ENCODE measurements at places on chromosomes 2 and 18.

DNA sequence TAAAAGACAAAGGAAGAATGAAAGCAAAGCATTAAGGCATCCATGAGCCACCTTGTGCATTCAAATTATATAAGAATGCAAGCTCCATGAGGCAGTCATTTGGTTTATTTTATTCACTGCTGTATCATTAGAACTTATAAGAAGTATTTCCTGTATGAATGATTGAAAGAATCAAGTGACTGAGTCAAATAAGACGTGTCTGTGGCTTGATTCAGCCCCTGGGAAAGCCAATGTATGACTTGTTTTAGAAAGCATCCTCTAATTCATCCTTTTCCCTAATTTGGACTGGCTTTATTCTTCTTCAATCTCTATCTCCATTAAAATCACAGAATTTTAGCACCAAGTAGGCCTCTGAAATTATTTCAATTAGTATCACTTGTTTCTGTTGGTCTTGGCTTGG lies 461.1 kb downstream of the LPIN1 start:
- no peak for DNase-seq

DNA sequence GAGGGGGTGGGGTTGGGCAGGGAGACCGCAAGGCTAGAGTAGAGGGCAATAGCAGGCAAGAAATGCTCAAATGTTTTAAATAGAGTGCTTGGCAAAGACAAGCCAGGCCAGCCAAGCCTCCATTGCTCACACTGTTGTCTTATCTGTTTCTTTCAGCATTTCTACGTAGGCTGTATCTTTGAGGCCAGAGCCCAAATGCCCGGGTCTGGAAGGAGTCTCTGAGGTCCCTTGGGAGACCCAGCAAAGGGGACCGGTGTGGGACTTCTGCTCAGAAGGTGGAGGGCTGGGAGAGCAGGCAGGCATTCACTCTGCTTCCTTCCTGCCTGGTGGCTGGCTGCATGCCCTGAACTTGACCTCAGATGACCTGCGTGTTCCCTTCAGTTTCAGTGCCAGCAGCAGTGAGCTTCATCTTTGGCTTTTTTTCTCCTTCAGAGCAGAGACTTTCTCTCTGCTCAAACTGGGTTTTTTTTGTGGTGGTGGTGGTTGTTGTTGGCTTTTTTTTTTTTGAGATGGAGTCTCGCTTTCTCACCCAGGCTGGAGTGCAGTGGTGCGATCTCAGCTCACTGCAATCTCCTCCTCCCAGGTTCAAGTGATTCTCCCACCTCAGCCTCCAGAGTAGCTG lies 13.7 kb upstream of the TET3 start:
- DNase-seq, result peak; percentile 90

- DNase-seq, result no peak
These were observed 4.3 kb upstream of the ADI1 start for GRCh38 chr2:3523551-3524041.

DNA sequence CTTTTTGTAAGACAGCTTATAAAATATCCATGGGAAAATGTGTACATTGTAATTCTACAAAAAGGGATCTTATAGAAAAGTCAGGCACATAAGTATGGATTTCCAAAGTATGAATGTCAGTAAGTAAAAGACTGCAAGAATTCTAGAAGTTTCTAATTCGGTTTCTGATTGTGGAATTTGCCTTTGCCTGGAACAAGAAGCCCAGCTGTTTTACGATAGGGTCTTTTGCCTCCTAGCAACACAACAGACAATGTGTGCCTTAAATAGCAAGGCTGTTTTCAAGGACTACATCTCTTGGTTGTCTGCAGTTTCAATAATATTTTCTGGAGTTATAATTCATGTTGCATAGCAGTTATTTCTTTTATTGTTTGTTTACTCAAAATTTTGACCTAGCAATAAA lies 312.9 kb downstream of the MTX2 start:
- DNase-seq, result no peak

GRCh38 chr2:159793326-159793725 lies 4.7 kb downstream of the CD302 start:
- no peak for DNase-seq

GRCh38 chr18:38747153-38747552 lies 1181.6 kb upstream of the CELF4 start:
- DNase-seq, result no peak

- DNase-seq, result no peak
These were observed 206.3 kb upstream of the GYPC start for GRCh38 chr2:126449677-126450076.

- no peak for DNase-seq
These were observed 150.6 kb downstream of the AGPS start for GRCh38 chr2:177543007-177543760.

DNA sequence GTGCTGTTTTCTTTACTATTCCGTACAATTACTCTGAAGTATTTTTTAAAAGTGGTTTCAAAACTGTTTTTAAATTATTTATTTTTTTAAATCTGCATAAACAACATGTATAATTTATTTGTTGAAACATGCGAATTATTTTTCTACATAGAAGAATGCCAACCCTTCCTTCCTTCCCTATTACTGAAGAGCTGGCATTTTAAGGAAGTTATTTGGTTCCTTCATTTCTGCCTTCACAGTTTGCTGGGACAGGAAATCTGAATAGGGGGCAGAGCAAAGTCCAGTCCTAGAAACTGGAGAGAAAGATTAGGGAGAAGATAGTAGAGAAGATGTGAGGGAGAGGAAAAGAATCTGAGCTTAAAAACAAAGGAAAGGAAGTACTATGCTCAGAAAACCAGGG lies 146.7 kb upstream of the ACVR2A start:
- no peak for DNase-seq

DNA sequence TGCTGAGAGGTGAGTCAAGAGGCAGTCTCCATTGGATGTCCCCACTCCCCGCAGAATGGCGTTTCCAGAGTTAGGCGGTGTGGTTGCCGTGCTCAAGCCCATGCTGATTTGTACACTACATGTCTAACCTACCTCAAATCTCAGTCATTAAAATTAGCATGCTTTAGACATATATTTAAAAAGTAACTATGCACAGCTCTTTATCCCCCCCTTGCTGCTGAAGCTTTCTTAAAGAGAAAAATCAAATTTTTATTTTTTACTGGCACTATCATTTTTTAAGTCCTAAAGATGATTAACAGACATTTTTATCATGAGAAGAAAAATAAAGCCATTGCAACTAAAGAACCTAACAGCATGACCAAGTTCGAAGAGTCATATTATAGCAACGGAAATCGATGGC lies 42.9 kb downstream of the BOLA3 start:
- no peak for DNase-seq

GRCh38 chr2:98454500-98455235 lies 10.0 kb downstream of the INPP4A start:
- DNase-seq, result no peak

DNA sequence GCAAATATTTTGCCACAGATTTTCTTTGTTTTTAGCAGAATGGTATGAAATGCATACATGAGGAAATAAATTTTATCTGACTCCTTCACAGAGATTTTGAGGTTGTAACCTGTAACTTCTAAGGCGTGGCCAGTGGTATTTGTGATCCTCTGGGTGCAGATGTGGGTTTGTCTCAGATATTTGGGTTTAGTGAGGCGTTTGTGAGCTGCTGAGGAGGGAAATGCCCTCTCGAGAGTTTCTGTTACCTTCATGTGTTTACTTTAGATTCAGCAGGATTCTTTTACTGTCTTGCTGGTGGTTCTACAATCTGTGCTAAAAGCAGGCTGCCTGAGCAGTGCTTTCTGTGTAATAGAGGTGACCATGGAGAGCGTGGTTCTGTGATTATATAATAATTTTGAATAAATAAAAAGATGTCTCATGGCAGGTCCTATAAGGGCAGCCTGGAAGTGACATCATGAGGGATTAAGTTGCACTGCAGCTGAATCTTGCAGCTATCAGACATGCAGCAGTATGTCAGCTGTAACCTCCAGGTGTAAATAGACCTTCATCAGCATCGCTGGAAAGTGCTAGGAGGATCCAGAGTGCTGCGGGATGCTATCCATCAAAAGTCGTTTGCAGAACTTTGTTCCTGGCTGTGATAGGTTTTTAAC lies 34.1 kb downstream of the TANC1 start:
- no peak for DNase-seq

DNA sequence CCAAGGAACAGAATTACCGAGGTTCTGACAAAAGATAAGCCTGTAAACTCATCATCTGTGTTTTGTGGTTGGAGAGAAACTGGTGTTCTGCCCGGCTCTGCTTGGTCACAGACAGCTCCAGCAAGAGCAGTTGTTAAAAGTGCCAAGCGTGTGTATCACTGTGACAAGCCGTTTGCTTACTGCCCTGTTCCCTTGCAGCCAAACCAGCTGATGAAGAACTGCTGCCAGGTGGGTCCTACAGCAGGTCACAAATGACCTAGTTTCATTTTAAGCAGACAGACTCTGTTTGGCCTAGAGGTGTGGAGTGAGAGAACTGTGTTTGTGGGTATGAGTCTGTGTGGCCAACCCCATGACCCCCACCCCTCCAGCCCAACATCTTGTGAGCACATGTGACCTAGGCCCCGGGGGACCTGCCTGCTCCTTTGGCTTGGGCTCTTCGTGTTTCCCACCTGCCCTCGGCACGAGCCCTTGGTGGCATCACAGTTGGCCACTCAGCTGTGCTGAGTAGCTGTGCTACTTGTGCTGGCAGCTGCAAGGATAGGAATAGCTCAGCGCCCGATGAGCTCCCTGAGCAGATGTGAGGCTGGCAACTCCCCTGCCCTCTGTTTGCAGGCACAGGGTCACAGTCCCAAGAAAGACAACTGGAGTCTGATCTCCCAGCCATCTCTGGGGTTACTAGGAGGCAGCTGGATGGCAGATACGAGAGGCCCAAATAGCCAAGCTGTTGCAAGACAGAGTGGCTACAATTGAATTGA lies 9.7 kb downstream of the OXER1 start:
- peak; percentile 58 for DNase-seq

GRCh38 chr2:177271981-177272666 lies 7.6 kb upstream of the NFE2L2 start:
- DNase-seq, result no peak

DNA sequence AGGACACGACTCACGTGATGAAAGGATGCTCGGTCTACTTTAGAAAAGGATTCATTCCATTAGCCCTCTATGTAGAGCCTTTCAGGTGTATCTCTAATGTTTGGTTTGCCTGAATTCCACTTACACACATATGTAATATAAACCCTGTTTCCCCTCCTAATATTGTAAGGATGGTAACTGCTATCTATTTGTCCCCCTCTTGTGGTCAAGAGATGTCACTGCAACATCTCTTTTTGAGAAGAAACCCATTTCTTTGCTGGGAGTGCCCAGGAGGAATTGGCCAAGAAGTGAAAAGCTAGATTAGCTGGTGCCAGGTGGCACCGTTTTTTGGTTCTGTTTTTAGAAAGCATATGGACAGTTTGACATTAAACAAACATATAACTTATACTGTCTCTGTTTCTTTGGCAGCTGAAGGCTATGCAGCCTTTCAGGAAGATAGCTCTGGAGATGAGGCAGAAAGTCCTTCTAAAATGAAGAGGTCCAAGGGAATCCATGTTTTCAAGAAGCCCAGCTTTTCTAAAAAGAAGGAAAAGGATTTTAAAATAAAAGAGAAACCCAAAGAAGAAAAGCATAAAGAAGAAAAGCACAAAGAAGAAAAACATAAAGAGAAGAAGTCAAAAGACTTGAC lies 41.2 kb downstream of the RALBP1 start:
- DNase-seq, result no peak

- no peak for DNase-seq
These were observed 38.0 kb downstream of the AKAIN1 start for GRCh38 chr18:5159080-5159479.

GRCh38 chr2:176002688-176003210 lies 682 bp upstream of the LNPK start:
- DNase-seq, result peak; percentile 37

- no peak for DNase-seq
These were observed 48.0 kb downstream of the LOXHD1 start for GRCh38 chr18:46609048-46609447.

- DNase-seq, result no peak
These were observed 293.9 kb upstream of the SYT4 start for GRCh38 chr18:43571078-43571689.

DNA sequence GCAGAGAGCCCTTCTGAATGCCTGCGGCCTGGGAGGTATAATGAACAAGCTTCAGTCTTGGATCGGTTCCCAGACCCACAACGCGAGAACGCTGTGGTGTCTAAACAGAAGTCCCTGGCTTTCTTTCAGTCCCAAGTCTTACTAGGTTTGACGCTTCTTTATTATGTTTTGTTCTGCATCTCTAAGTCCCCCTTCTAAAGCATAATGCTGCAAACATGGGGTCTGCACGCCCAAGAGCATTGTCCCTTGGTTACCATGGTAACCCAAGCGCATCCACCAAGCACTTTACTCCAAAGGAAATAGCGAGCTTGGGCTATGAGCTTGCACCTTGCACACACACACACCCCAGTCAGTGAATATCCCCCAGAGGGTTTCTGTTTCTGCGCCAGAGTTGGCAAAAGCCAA lies 193.7 kb downstream of the INO80D start:
- DNase-seq, result no peak

DNA sequence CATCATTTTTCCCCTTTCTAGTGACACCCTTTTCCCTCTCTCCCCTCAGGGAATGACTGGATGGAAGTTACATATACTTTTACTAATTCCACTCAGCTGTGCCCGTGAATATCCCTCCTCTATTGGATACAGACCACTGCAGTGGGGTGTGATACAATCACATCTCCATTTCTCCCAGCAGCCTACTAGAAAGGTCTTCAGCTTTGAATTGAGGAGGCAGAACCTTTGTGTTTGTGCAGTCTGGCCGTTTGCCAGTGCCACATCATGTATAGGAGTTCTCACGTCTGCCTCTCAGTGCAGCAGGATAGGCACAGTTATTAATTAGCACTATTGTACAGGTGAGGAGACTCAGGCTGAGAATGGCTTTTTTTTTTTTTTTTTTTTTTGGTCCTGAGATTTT lies 16.4 kb downstream of the TNFRSF11A start:
- no peak for DNase-seq

- DNase-seq, result no peak
These were observed 25.5 kb upstream of the SNED1 start for GRCh38 chr2:240972636-240973521.

DNA sequence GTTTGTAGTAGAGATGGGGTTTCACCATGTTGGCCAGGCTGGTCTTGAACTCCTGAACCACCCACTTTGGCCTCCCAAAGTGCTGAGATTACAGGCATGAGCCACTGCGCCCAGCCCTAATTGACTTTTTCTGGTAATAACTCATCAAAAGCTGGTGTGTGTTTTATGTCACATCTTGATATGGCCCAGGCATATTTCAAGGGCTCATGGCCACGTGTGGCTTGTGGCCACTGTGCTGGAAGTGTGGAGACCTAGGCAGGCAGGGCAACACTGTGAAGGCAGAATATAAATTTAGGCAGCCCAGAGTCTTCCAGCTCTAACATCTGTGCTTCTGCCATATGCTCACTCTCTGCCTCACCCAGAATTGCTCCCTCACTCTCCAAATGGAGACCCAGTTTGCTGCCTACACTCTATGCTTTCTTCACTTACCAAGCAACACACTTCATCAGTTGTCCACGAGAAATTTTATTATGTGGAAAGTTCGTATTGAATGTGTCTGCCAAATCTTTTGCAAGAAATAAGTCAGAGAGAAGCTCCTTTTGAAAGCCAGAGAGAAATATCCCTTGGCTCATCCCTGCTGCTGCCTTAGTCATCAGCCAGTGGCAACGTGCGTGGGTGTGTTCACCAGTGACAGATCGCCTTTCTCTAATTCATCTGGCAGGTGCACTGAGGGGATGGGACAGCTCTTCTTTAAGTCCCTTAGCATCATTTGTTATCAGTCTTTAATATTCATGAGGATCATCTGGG lies 129.4 kb upstream of the CXCR4 start:
- DNase-seq, result peak; percentile 79

- DNase-seq, result no peak
These were observed 1.7 kb upstream of the PROC start for GRCh38 chr2:127416506-127417001.

Measured in adrenal gland (tissue), 19 donors.